ENCODE measurements at places on chromosomes 1 and 21.

DNA sequence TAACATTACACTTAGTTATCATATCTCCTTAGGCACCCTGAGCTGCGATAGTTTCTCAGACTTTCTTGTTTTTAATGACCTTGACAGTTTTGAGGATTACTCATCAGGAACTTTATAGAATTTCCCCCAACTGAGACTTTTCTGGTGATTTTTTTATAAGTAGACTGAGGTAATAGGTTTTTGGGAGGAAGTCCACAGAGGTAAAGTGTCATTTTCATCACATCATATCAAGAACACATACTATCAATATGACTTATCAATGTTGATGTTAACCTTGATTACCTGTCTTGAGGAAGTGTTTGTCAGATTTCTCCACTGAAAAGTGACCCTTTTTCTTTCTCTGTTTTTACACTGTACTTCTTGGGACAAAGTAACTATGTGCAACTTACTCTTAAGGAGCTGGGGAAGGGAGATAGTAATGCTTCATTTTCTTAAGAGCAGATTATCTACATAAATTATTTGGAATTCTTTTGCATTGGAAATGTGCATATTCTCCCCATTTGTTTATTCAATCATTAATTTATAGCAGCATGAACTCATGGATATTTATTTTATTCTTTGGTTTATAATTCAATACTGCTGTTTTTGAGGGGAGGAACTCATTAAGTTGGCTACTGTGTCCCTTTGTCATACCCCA, 72.8 kb upstream of the HSD17B7 start:
- DNase-seq: no peak

DNA sequence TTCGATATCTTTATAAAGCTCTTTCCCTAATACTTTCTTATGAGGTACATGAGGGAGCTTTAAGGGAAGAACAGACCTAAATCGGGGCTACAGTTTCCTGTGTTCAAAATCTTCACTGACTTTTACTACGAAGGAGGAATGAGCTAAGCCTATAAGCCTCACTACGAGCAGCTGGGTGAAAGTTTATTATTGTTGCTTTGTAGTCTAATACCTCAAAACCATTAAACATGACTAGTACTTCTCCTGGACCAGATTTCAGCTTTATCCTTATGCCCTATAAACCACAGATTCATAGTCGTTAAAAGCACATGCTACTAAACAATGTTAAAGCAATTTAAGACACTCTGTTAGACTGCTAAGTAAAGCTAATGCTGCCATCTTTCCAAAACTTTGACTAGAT, 30.2 kb downstream of the NDC1 start:
- no peak for DNase-seq

- DNase-seq: no peak
Observed at GRCh38 chr1:195450794-195451193, 1157.4 kb downstream of the KCNT2 start.

GRCh38 chr21:40595806-40596205, 251.2 kb downstream of the DSCAM start:
- no peak for DNase-seq

DNA sequence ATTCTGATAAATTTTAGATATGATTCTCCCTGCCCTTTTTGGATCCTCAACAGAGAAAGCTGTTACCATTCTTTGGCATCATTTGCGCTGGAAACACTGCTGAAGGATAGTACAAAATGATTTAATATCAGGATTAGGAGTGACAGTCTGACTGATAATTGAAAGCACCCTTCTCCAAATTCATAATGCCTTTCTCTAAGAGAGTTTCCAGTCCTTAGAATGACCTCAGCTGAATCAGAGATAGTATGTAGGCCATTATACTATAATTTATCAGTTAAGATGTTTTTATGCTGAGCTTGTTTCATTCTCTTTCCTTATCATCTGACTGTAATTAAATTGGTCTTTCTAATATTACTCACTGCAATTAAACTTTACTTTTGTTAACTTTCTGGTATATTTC, 166.7 kb downstream of the ZNF326 start:
- no peak for DNase-seq

DNA sequence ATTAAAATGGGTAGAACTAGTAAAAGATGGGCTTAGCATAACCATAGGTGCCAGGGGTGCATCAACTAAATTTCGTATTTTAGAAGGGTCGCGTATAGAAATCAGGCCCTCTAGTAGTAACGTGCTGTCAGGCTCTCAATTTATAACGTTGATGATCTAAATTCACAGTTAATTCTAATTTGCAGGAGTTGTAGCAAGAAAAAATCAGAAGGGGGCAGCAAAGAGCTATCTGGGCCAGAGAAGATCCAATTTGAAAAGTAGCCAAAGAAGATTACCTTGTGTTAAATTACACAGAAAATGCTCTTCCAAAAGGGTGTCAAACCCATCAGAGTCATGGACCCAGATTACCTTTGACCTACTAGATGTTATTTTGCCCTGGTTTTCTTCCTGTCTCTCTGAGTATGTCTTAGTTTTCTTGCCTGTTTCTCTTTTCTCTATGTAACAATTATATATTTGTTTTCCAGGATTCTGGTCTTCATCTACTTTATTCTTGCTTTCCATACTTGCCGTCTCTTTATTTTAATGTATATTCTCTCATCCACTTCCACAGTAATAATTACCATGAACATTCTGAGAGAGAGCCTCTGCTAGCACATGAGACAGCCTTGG, 1030.9 kb downstream of the AMY1C start:
- no peak for DNase-seq

GRCh38 chr1:230322421-230322756, 103.7 kb downstream of the PGBD5 start:
- no peak for DNase-seq

GRCh38 chr21:34797921-34798535, 129.2 kb downstream of the CLIC6 start:
- DNase-seq: no peak

- no peak for DNase-seq
Observed at GRCh38 chr1:204896787-204897469, 26.3 kb downstream of the NFASC start.

DNA sequence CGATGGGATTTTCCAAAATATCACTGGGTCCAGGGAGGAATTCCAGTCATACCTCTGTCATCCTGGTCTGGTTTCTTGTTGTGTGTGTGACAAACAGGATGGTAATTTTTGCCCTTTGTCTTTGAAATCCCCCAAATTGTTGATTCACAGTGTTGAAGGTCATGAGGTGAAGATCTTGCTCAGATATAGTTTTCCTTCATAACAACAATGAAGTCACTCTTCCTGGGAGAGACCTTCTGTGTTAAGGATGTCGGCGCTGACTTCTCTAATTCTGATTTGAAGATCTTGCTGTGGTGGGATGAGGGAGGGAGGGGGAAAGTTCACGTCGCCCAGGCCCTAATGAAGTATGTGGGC, 32.2 kb upstream of the MPZL1 start:
- DNase-seq: no peak

DNA sequence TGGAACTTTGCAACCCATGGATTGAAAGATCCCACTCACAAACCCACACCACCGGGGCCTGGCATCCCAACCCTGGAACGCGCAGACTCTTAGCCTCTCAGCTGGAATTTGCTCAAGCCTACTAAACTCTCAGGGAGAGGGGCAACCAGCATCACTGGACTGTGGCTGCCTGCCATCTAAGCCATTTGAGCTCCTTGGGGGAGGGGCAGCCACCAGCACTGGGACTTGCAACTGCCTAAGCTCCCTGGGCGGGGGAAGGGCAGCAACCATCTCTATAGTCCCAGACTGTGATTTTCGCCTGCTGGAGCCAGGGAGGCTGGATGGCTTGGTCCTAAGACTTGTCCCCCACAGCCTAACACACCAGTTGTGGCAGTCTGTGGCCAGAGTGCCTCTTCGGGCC, 122.3 kb downstream of the SNX7 start:
- DNase-seq: no peak

GRCh38 chr21:45622416-45623097, 21.0 kb upstream of the PCBP3 start:
- DNase-seq: no peak

GRCh38 chr1:62180639-62181038, 14.0 kb upstream of the L1TD1 start:
- no peak for DNase-seq

GRCh38 chr1:21234779-21235178, 55.5 kb downstream of the ECE1 start:
- no peak for DNase-seq

GRCh38 chr1:22830041-22830566, 119.5 kb downstream of the EPHB2 start:
- DNase-seq: no peak

DNA sequence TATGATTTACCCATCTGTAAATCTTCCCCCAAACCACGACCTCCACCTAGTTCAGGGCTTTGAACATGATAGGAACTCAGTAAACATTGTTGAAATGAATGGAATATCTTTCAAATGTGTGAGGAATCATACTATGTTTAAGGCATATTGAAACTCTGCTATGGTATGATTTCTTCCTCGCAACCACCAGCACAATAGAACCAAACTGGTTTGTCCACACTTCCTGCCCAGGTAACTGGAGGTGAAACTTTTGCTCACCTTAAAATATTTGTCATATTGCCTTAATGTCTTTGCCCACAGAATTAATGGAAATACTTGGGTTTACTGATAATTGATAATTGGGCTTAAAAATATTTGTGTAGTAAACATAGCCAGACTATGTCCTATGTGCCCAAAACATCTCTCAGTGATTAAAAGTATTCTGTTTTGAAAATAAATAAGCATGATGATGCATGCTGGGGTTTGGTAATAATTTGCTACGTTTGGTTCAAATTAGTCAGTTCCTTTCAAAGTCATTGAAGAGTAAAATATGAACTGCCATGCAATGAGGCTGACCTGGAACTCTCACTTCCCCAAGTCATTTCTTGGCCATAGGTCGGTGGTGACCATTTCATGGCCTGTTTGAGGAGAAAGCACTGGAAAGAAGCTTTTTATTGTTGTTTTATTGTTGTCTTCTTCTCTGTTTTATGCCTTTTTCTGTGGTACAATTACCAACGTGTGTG, 73.3 kb downstream of the TNFSF18 start:
- DNase-seq: no peak

- no peak for DNase-seq
Observed at GRCh38 chr1:150966011-150966410, 8.6 kb downstream of the CERS2 start.

- DNase-seq: no peak
Observed at GRCh38 chr1:1858382-1859086, 32.4 kb downstream of the GNB1 start.

DNA sequence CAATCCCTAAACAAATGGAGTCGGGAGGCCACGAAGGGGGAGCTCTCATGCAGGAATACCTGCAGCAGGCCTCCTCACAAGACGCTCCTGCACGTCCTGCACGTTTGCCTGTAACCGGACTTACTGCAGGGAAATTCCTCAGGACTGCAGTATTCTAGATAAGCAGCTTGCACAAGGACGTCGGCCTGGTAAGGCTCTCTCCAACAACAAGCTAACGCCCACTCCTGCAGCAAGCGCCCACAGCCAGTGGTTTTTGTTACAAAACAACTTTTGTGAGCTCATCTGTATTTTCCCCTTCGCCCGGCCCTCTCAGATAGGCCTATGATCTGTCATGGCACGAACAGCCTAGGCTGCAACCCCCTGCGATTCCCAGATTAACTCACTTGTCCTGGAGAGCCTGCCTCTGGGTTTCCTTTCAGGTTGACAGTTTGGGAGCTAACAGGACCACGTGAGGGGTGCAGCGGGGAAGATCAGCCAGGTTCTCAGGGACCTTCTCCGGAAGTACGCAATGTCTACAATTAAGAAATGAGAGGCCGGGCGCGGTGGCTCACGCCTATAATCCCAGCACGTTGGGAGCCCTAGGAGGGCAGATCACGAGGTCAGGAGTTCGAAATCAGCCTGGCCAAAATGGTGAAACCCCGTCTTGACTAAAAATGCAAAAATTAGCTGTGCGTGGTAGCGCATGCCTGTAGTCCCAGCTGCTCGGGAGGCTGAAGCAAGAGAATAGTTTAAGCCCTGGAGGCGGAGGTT, 921 bp upstream of the MIB2 start:
- DNase-seq: peak; percentile 49

GRCh38 chr21:44617071-44617501, 5.2 kb downstream of the KRTAP10-8 start:
- no peak for DNase-seq

DNA sequence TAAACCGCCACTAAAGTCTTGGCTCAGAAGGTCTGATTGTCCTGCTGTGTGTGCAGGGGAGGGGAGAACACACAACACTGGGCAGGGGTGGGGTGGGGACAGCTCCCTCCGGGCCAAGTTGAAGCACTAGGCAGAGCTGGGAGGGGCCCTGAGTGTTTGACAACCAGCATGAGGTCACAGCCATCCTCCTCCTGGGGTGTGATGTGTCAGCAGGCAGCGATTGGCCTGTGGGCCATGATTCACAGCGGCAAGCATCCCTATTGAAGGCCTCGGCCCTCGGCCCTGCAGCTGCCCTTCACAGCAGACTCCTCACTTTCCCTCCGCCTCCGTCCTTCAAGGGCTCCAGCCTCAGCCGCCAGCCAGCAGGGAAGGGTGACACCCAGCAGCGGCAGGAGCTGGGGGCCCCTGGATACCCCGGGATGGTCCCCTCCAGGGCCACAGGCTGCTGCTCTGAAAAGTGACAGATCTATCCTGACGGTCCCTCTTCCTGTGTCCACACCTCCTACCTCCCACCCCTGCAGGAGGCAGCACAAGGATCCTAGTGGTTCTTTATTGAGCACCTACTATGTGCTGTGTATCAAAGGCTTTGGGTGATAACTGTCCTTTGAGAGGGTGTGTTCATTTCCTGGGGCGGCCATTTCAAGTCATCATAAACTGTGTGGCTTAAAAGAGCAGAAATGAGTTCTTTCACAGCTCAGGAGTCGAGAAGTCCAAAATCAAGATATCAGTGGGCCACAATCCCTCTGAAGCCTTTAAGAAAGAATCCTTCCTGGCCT, 66.0 kb upstream of the SLC25A33 start:
- DNase-seq: no peak

All from activated T-helper 9 cell treated with anti-CD3 and anti-CD28 coated beads, Interleukin-2, amount 50 U/mL, for 16 hours (primary cell).